ENCODE measurements at places on chromosomes 3 and 15.

DNA sequence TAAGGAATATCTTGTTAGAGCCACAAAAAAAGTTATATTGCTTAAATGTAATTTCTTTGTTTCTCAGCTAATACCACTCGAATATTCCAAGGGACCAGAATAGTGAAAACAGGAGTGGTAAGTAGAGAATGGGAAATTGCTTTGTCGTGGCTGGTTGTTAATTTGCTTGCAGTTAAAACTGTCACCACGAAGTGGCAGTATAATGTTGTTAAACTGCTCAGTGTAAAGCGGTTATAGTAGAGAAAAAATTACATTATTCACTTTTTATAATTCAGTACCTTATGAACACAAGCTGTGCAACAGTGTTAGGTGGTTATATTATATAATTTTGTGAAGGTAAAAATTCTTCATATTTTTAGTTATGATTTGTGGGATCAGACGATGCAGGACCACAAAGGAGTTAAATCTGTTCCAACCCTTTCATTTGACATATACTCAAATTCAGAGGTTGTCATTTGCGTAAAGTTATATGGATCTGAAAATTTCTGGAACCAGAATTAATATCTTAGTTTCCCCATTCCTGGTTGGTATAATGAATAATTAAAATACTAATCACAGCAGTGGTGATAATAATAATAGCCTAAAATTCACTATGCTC lies 171.8 kb downstream of the FEZF2 start:
- no peak for DNase-seq

- DNase-seq, result no peak
Observed at GRCh38 chr3:64939747-64940450, 252.1 kb upstream of the ADAMTS9 start.

DNA sequence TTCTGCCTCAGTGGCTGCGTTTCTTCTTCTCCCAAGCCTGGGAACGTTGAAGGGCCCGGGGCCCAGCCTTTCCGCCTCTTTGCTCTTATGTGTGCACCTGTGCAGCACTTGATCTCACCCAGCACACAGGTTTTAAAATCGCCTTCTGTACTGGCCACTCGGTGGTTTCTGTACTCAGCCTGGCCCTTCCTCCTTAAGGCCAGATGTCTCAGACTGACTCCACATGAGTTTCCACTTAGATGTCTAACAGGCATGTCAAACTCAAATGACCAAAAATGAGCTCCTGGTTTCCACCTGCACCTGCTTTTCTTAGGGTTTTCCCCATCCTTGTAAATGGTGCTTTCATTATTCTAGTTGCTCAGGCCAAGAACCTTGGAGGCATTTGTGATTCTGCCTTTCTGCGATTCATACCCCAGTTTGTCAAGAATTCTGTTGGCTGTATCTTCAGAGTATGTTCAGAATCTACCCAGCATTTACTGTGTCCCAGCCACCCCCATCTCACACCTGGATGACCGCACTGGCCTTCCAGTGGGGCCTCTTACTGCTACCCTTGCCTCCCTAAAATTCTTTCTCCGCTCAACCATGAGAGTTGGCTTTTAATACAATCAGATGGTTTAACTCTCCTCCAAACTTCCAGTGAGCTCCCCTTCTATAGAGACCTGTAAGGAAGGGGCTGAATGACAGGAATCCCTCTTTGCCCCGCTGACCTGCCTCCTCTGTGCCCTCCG lies 2.2 kb upstream of the TRAK1 start:
- no peak for DNase-seq

DNA sequence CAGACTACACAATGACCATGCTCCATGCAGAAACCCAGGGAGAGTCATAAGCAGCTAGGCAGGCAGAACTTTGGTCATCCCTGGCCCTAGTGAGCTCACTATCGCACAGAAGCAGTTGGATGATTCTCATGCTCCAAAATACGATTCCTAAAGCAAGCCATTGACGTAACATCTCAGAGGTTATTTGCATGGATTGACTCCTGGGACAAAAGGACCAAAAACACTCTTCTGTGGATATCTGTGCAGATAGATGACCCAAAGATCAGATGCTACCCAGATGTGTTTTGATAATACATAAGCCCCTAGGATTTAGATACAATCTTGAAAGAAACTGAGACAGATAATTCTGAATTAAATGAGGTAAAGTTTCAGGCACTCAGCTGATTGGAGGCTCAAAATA lies 33.4 kb upstream of the STT3B start:
- DNase-seq, result no peak

DNA sequence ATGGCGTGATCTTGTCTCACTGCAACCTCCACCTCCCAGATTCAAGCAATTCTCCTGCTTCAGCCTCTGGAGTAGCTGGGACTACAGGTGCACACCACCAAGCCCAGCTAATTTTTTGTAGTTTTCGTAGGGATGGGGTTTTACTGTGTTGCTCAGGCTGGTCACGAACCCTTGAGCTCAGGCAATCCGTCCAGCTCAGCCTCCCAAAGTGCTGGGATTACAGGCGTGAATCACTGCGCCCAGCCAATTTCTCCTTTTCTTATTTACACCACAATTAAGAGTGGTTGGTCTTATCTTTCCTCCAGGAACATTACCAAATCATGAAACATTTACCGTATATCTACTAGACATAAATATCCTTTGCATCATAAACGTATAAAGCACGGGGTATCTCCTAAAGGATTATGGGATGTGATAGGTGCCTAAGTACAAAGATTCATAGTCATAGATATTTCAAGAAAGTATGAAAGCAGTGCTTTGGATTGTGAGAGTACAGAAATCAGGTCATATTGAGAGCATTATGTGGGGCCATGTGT lies 194.5 kb downstream of the RBMS3 start:
- DNase-seq, result no peak

DNA sequence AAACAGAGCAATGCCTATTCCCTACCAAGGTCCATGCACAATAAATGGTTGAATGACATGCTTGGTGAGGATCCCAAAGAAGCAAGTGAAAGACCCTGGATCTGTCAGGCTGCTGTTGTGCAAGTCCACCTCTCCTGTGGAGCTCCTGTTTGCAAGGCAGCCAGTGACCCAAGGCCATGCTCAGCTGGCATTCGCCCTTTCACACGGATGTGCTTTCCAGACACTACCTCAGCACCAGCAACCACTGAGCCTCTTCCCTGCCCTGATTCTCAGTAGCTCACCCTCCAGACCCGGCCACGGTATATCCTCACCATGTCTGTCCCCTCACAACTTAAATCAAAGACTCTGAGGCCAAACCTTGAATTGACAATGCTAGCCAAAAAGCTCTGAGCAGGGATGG lies 23.3 kb downstream of the WWTR1 start:
- DNase-seq, result no peak

DNA sequence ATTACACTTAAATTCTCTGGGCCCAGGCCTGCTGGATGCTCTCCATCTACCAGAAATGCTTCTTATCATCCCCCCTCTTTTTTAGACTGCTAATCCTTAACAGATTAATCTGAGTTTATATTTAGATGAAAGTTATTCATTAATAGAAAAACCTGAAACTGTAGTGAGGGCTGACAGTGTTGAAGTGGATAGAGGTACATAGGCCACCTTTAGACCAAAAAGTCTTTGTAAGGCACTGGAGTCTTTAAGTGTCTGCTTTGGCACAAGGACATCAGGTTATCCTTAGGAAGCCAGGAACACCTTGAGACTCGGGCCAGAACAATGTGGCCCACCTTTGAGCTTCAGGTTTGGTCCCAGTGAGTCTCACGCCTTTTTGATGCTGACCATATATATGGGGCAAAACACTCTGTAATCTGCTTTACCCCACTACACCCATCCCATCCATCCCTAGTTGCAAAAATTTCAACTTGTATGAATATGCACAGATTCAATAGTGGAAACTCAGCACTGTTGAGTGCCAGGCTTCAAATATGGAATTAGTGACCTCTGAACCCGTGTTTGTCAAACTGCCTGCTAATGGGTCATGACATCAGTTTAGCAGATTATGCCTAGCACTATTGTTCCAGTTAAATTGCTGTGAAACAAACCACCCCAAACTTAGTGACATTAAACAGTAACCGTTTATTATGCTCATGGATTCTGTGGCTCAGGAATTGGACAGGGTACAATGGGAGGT lies 44.0 kb downstream of the PDE8A start:
- DNase-seq, result no peak

- DNase-seq, result no peak
Observed at GRCh38 chr15:98939311-98940080, 68.1 kb downstream of the PGPEP1L start.

DNA sequence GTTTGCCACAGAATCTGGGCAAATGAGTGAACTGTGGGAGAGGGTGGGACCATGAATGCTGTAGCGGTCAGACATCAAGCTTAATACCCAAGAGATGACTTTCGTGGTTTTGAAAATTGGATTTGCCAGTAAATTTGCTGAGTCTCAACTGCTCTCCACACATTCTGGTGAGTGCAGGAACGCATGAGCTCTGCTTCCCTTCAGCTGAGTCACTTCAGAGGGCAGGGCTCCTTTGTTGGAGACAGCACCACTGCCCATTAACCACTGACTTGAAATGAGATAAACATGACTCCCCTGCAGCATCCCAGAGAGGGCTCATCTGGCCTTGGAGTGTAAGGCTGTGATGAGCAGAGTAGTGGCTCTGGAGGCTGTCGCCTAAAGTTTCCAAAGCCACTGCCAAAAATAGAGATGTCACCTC lies 22.6 kb downstream of the RARRES1 start:
- DNase-seq, result no peak

- no peak for DNase-seq
Observed at GRCh38 chr3:107062787-107063186, 314.5 kb upstream of the CCDC54 start.

DNA sequence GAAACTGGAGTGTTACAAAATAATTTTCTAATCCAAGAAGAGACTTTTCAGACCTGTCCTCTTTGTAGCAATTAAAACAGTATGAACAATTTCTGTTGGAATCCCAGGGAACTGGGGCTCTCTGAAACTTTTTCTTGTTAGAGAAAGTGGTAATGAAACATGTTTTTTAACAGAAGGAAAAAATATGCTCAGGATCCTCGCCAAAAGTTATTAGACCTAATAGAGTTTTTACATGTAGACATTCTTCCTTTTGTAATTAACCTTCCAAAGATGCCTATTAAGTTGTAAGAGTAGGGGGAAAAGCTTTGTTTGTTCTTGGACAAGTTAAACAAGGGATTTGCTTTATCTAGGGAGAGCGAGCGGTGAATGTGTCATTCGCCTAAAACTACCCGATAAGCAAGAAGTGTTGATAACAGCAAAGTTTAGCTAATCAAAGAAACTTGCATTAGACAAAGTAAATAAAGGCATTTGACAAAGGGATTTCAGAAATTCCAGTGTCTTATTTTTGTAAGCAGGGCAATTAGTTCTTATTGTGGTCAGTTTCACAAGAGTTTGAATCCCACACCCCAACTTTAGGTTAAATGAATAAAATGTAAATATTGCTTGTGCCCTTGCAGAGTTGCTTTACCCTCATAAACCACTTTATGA lies 2.3 kb downstream of the RARB start:
- DNase-seq, result no peak

GRCh38 chr3:25687742-25688141 lies 23.0 kb upstream of the TOP2B start:
- no peak for DNase-seq

GRCh38 chr15:42576040-42576594 lies 711 bp downstream of the STARD9 start:
- DNase-seq, result no peak

- DNase-seq, result no peak
Observed at GRCh38 chr3:139455206-139455605, 21.1 kb downstream of the RBP2 start.

- DNase-seq, result no peak
Observed at GRCh38 chr3:193869221-193870201, 266.4 kb upstream of the HES1 start.

- no peak for DNase-seq
Observed at GRCh38 chr3:71461749-71462483, 121.6 kb downstream of the FOXP1 start.

GRCh38 chr3:46924921-46925584 lies 47.5 kb downstream of the PTH1R start:
- no peak for DNase-seq

GRCh38 chr3:9339761-9340471 lies 22.9 kb upstream of the THUMPD3 start:
- DNase-seq, result no peak

GRCh38 chr3:186653984-186654383 lies 11.8 kb upstream of the HRG start:
- DNase-seq, result no peak

- no peak for DNase-seq
Observed at GRCh38 chr3:160941885-160942494, 163.2 kb downstream of the B3GALNT1 start.

- no peak for DNase-seq
Observed at GRCh38 chr15:40233727-40234577, 4.9 kb upstream of the PAK6 start.

DNA sequence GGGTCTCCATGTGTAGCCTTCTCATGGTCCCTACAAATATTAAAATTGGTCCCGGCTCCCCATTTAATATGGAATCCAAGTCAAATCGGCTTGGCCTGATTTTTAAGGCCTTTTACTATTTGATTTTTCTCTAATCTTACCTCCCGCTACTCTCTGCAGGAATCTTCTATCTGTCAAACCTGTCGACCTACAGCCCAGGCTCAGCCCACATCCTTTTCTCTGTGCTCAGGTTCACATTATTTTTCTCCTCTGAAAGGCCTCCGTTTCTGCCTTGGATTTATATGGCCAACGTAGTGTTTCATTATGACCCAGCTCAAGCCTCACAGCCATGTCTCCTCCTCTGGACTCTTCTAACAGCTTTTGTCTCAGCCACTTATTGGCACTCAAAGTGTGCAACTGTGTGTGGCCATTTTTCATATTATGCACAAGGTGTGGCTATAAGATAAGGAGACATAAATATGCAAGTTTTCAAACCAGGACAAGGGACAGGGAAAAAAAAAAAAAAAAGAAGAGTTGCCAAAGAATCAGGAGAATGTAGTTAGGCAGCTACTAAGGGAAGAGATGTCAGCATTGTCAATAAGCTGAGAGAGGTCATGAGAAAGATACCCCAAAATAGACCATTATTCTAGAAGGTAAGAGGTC lies 2.1 kb upstream of the GLCE start:
- no peak for DNase-seq
